A549 treated with Mapracorat at 1 μM for 4 hours (cell line): ENCODE measurements at places on chromosomes 3 and 15. TPM values are rescaled to one million over a fixed set of nuclear protein-coding genes. Genes with fewer than 3 reads are reported as not detected.

Gene TCTA
- total RNA-seq, result 21.0 to 25.1 TPM (median 22.6 TPM) in 5 replicates

Gene CSPG5
- 0.55 to 1.3 TPM (median 0.94 TPM) in 5 replicates for total RNA-seq

Gene ENTPD3
- 0.05 TPM in 1 of 5 replicates, not detected in the others for total RNA-seq

Gene CTXN2
- total RNA-seq, result not detected in 5 replicates

Gene AADACL2
- not detected in 5 replicates for total RNA-seq

Gene PTX3
- 0.70 to 1.4 TPM (median 1.0 TPM) in 5 replicates for total RNA-seq

Gene GMNC
- 0.04 TPM in 1 of 5 replicates, not detected in the others for total RNA-seq

Gene COL6A5
- 0.05 TPM in 1 of 5 replicates, not detected in the others for total RNA-seq

Gene RAB5A
- 38.3 to 70.4 TPM (median 50.1 TPM) in 5 replicates for total RNA-seq

Gene PARP9
- total RNA-seq, result 5.1 to 6.1 TPM (median 5.5 TPM) in 5 replicates

Gene PLAAT1
- 0.17 TPM in 1 of 5 replicates, not detected in the others for total RNA-seq

Gene SLC22A14
- total RNA-seq, result 0.06 to 0.07 TPM (median 0.07 TPM) in 3 of 5 replicates, not detected in the others

Gene GOLGA8M
- total RNA-seq, result 0.08 to 0.40 TPM in 2 of 5 replicates, not detected in the others

Gene ACVR2B
- total RNA-seq, result 1.7 to 3.1 TPM (median 2.7 TPM) in 5 replicates

Gene MOBP
- 0.04 to 0.16 TPM (median 0.07 TPM) in 5 replicates for total RNA-seq

Gene DPPA2
- not detected in 5 replicates for total RNA-seq

Gene CAND2
- total RNA-seq, result 0.35 to 0.52 TPM (median 0.49 TPM) in 5 replicates

Gene C3orf22
- total RNA-seq, result not detected in 5 replicates

Gene ZNF501
- total RNA-seq, result not detected in 5 replicates

Gene MAP1A
- total RNA-seq, result 0.57 to 0.66 TPM (median 0.64 TPM) in 5 replicates

Gene HHATL
- not detected in 5 replicates for total RNA-seq

Gene CHL1
- total RNA-seq, result not detected in 5 replicates

Gene MUC20
- 0.38 to 1.3 TPM (median 0.54 TPM) in 5 replicates for total RNA-seq

Gene FGF12
- 0.44 to 1.1 TPM (median 0.68 TPM) in 5 replicates for total RNA-seq

Gene MLF1
- 21.4 to 27.3 TPM (median 25.5 TPM) in 5 replicates for total RNA-seq

Gene ZDHHC23
- total RNA-seq, result 3.0 to 3.9 TPM (median 3.5 TPM) in 5 replicates

Gene ADGRG7
- total RNA-seq, result not detected in 5 replicates

Gene FBXL22
- 0.15 to 0.25 TPM (median 0.21 TPM) in 4 of 5 replicates, not detected in the other for total RNA-seq

Gene CKMT1A
- 2.0 to 3.5 TPM (median 2.7 TPM) in 5 replicates for total RNA-seq

Gene BRPF1
- 17.6 to 20.3 TPM (median 18.6 TPM) in 5 replicates for total RNA-seq

Gene RPUSD3
- total RNA-seq, result 50.4 to 59.0 TPM (median 55.8 TPM) in 5 replicates

Gene GREM1
- 3.6 to 8.5 TPM (median 5.8 TPM) in 5 replicates for total RNA-seq

Gene WDR49
- total RNA-seq, result not detected in 5 replicates

Gene CA12
- total RNA-seq, result 156 to 188 TPM (median 179 TPM) in 5 replicates

Gene NMNAT3
- total RNA-seq, result 1.1 to 2.0 TPM (median 1.6 TPM) in 5 replicates

Gene LXN
- total RNA-seq, result 52.7 to 66.9 TPM (median 53.5 TPM) in 5 replicates

Gene CLEC3B
- total RNA-seq, result 0.27 TPM in 1 of 5 replicates, not detected in the others

Gene TMEM266
- 0.11 to 0.16 TPM (median 0.14 TPM) in 5 replicates for total RNA-seq

Gene CD96
- not detected in 5 replicates for total RNA-seq

Gene SPG21
- total RNA-seq, result 115 to 127 TPM (median 122 TPM) in 5 replicates

Gene RLBP1
- total RNA-seq, result not detected in 5 replicates

Gene SLC12A1
- total RNA-seq, result not detected in 5 replicates

Gene LYZL4
- total RNA-seq, result not detected in 5 replicates

Gene ASB14
- total RNA-seq, result not detected in 5 replicates

Gene CILP
- 0.11 to 0.24 TPM (median 0.17 TPM) in 5 replicates for total RNA-seq

Gene ABTB1
- 10.9 to 18.5 TPM (median 16.5 TPM) in 5 replicates for total RNA-seq

Gene MCCC1
- 7.1 to 8.5 TPM (median 8.1 TPM) in 5 replicates for total RNA-seq

Gene SV2B
- total RNA-seq, result 0.05 to 0.14 TPM (median 0.08 TPM) in 5 replicates

Gene PRICKLE2
- 2.2 to 2.8 TPM (median 2.7 TPM) in 5 replicates for total RNA-seq

Gene TNNC1
- 0.99 to 1.5 TPM (median 1.4 TPM) in 5 replicates for total RNA-seq

Gene DNAH12
- total RNA-seq, result 0.02 to 0.09 TPM (median 0.03 TPM) in 4 of 5 replicates, not detected in the other

Gene FRMD4B
- total RNA-seq, result 0.42 to 1.4 TPM (median 1.2 TPM) in 5 replicates

Gene VGLL3
- 5.1 to 15.1 TPM (median 9.3 TPM) in 5 replicates for total RNA-seq

Gene CHRNB4
- total RNA-seq, result 0.87 to 1.6 TPM (median 1.1 TPM) in 5 replicates
